ENCODE measurements at places on chromosomes 16 and 17.

DNA sequence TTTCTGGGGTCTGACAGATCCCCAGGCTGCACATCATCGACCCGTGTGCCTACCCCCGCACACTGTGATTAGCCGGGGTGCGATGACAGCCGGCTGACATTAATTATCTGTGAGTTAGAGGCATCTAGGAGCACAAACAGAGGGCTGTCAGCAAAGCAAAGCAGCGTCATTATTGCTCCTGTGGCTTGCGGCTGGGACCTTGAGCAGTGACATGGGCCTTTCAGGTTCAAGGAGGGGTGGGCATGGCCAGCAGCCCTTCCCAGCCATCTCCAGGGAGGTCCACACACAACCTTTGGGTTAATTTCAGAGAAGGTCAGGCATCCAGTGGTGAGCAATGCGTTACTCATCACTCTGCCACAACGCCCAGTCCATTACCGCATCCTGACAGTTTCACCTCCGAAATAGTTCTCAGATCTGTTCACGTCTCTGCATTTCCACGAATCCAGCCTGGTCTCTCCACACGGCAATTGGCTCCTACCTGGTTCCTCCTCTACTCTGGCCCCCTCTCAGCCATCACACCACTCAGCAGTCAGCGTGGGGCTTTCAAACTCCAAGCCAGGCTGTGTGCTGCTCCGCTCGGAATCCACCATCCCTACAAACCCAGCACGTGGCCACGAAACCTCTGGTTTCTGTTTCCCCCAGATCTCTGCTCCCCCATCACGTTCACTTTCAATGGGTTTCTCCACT is 249.7 kb upstream of the C16orf82 start:
- DNase-seq, result no peak

DNA sequence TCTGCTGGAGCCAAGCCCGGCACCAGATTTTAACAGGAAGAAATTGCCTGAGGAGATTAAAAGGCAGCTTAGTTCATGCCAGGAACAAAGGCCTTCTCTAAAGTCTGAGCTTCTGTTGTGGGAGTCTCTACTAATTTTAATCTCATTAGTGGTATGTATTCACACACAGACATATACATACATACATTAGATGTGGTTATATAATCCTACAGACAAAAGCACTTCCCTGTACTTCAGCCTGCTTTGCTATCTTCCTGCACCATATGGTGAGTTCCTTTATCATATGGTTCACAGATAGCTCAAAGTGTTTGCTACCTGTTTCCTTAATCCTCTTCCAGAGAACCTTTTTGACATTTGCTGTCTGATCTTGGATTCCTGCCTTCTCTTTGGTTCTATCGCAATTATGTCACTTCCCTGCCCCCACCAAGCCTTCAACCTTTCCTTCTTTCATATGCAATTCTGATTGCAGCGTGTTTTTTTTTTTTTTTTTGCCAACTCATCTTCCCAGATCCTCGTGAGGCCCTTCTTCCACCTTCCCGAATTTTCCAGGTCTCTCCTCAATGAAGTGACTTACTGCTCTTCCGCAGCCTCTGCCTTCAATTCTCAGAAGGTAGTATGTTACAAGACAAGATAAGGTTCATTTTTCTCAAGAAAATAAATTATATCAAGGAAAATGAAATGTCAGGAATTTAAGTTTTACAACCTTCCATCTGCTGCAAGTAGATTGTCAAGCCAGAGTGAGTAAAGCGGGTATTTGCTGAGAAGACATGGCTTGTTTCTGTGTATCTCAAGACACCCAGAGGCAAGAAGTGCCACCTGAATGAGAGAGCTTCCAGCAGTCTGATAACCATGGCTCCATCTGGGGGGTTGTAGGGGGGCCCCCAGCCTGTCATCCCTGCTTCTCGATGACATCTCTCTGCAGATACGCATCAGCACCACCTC is 120.2 kb upstream of the CACNG3 start:
- peak; percentile 56 for DNase-seq

- DNase-seq, result no peak
Measured at GRCh38 chr17:82317394-82318168, at the start of gene CD7. CD7 (minus strand) TSS chr17:82317608; CDS start chr17:82317495, 113 bp downstream.

DNA sequence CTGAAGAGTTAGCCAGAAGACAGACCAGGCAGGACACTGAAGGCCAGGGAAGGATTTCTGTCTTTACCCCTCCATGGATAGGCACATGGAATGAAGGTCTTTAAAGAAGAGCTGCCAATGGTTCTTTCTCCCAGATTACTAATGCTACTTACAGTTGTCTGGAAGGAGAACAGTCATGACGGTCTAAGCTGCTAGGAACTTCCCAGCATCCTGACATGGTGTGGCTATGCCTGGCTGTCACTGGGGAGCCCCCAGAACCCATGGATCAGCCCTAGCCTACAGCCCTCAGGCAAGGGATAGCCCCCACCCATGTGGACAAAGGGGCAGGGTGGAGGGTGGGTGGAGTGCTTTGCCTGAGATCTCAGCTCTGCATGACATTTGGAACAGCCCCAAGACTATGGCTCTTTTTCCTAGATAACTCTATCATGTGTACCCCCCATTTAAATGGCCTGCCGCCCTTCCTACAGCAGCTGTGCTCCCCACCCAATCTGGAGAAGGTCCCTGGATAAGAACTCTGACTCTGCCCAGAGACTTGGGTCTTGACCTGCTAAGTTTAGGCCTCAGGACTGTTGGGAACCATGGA is 9.2 kb upstream of the KAT7 start:
- no peak for DNase-seq

DNA sequence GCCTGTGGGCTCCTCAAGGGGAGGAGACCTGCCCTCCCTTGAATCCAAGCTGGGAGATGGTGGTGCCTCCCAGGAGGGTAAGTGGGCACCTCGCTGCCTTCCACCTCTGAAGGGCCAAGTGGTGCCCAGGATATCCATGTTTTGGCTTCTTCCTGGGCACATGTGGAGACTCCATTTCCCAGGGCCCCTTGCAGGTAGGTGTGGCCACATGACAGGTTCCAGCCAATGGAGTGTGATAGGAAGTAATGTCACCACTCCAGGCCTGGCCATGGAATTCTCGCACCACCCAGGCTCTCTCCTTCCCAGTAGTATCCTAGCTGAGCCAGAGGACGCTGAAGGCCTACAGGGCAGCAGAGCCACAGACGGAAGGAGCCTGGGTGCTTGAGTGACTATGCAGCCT is 17.6 kb upstream of the PEMT start:
- no peak for DNase-seq

DNA sequence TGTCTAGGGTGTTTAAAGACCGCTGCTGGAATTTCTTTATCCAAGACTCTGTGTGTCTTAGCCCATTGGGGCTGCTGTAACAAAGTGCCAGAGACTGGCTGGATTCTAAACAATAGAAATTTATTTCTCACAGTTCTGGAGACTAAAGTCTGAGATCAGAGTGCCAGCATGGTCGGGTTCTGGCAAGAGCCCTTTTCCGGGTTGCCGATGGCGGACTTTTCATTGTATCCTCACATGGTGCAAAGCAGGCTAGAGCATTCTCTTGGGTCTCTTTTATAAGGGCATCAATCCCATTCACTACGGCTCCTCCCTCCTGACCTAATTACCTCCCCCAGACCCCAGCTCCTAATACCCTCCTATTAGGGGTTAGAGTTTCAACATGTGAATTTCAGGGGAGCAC is 9.5 kb downstream of the NLRC5 start:
- no peak for DNase-seq

- DNase-seq, result no peak
Measured at GRCh38 chr16:11051879-11052808, 107.8 kb downstream of the CLEC16A start.

DNA sequence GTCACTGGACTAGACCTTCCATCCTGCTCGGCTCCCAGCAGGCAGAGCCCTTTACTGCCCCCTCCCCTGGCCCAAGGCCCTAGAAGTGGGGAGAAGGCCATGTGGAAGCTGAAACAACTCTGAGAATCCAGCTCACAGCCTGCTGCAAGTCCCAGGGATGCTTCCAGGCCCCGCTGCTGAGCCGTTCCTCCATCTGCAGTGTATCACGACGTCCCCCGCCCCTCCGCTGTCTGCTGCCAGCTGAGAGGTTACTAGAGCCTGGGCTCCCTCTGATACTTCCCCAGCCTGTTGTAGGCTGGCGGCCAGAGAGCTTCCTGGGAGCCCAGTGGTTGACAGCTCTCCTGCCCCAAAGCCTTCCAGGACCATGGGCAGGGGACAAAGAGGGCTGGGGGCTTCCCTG is 118.2 kb downstream of the MGAT5B start:
- no peak for DNase-seq

DNA sequence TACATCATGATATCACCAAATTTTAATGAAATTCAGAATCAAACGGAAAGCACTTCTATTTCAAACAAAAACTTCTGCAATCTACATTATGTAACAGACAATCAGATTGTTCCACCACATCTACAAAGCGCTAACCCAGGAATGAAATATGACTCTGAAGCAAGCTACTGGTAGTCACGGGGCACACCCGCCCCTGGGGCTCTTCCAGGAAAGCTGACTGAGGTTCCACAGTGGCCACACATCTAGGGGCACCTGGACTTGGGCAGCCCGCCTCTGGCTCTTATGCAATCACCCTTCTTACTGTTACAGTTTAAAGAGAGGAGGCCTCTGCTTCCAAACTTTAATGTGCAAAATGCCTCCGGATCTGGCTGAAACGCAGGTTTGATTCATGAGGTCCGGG is 27.5 kb downstream of the ZCCHC14 start:
- peak; percentile 20 for DNase-seq

- DNase-seq, result no peak
Measured at GRCh38 chr17:21294321-21295035, 10.0 kb downstream of the MAP2K3 start.

DNA sequence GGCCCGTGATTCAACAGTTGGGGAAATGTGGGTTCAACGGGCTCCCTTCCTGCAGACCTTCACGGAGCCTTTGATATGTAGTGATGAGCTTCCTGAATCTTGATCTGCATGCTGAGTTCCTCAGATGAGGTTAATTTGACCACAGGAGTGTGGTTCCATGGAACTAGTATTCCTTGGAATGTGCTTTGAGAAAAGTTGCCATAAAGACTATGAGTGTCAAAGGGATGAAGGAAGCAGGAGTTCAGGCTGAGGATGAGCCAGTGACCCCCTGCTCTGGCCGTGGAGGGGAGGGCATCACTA is 229.2 kb downstream of the MSI2 start:
- DNase-seq, result no peak

- DNase-seq, result no peak
Measured at GRCh38 chr16:24208710-24209109, 47.4 kb upstream of the CACNG3 start.

DNA sequence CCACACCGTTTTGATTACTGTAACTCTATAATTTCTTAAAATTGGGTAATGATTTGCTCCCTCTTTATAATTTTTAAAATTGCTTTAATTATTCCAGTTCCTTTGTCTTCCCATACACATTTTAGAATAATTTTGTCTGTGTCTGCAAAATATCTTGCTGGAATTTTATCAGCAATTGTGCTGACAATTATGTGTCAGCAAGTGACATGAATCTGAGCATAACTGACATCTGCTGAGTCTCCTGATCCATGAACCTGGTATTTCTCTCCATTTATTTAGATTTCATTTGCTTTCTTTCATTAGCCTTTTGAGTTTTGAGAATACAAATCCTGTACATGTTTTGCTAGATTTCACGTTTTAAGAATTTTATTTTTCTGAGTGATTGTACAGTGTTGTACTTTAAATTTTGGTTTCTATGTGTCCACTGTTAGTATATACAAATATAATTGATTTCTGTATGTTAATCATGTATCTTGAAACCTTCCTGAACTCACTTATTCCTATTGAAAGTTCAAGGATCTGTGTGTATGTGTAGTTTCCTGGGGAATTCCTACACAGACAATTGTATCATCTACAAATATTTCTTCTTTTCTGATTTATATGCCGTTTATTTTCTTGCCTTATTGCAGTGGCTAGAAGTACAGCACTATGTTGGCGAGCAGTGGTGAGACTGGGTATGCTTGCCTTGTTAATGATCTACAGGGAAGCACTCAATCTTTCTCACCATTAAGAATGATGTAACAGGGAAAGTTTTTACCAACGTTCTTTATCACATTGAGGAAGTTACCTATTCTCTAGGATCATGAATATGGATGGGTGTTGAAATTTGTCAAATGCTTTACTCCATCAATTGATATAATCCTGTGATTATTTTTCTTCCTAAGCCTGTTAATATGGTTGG is 45.2 kb downstream of the N4BP1 start:
- no peak for DNase-seq

DNA sequence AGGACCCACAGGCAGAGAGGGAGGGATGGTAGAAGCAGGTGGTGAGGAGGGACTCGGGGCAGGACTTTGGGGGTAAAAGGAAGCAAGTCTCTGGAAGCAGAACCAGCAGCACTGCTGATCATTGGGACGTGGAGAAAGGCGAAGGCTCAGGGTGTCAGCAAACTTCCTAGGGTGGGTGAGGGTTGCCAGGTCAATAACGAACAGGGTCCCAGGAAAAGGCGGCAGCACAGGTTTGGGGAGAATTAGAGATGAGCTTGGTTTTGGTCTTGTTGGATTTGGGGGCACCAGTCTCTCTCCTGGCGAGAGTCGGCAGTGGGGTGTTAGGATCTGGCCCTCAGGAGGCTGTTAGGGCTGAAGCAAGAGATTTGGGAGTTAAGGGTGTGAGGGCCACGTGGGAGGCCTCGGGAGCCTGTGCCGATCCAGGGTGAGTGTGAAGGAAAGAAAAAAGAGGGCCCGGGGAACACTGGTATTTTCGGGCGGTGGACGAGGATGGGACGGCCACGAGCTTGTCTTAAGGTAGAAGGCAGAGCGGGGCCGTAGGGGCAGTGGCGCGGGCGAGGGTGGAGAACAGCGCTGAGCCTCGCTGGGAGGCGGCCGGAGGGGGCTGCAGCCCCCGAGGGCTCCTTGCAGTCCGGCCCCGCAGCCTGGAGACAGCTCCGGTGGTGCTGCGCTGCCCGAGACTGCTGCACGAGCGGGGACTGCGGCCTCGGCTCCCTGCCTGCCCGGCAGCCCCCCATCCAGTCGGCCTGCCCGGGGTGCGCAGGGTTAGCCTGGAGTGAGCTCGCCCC is 765 bp upstream of the ADORA2B start:
- no peak for DNase-seq

- DNase-seq, result no peak
Measured at GRCh38 chr17:2090804-2091534, 36.1 kb downstream of the HIC1 start.

Measured in HAP-1 (cell line).